ENCODE measurements at places on chromosomes 6 and 20. TPM values are rescaled to one million over a fixed set of nuclear protein-coding genes. Genes with fewer than 3 reads are reported as not detected.

DNA sequence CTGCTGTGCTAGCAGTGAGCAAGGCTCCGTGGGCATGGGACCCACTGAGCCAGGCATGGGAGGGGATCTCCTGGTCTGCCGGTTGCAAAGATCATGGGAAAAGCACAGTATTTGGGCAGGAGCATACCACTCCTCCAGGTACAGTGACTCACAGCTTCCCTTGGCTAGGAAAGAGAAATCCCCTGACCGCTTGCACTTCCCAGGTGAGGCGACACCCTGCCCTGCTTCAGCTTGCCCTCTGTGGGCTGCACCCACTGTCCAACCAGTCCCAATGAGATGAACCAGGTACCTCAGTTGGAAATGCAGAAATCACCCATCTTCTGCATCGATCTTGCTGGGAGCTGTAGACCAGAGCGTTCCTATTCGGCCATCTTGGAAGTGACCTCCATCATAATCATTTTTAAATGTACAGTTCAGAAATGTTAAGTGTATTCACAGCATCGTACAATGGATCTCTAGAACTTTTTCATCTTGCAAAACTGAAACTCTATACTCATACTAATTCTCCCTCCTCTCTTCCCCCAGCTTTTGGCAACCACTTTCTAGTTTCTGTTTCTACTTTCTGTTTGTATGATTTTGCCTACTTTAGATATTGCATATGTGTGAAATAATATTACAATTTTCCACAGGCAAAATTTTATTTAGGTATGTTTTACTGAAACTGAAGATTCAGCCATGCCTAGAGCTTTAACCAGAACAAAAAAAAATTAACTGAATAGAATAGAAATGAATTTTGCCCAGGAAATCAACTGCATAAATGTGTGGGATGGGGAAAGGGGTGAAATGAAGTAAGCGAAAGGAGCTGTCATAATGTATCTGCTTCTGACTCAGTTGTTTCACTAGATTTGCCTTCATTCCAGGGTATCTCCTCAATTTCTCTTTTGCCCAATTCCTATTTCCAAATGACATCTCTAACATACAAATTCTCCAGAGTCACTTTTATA is 100.0 kb downstream of the RWDD2A start:
- DNase-seq = no peak
- no peak overlapping the region for H3K4me3 ChIP-seq
- no peaks in the 10 kb centered on the region for H3K36me3 ChIP-seq
- no peaks in the 10 kb centered on the region for H3K4me1 ChIP-seq
- H3K27ac ChIP-seq = no peak overlapping the region

ACTL10 gene
- 0.50 TPM for total RNA-seq

DNA sequence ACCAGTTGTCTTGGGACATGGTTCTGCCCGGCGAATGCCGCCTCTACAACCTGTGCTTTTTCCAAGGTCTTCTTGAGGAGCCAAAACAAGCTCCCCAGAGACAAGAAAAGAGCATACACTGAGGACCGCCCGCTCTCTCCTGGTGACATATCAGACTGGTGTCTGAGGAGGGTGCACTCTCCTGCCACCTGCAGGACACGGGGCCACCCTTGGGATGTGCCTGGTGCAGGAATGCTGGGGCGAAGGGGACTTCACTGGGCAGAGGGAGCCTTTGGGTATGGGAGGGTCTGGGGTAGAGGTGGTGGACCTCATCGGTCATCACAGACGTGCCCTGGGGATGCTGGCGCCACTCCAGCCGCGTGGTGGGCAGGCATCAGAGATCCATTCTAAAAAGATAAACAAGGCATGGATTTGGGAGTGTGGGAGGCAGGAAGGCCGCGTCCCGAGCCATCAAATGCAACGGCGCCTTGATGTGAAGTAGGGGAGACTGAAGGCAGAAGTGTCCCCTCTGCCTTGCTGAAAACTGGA is 163.3 kb downstream of the CD83 start:
- H3K36me3 ChIP-seq = no peaks in the 10 kb centered on the region
- peaks cover 12% of the 10 kb centered on the region for H3K4me1 ChIP-seq
- H3K4me3 ChIP-seq = no peak overlapping the region
- no peak for DNase-seq
- H3K27me3 ChIP-seq = no peaks in the 10 kb centered on the region

DNA sequence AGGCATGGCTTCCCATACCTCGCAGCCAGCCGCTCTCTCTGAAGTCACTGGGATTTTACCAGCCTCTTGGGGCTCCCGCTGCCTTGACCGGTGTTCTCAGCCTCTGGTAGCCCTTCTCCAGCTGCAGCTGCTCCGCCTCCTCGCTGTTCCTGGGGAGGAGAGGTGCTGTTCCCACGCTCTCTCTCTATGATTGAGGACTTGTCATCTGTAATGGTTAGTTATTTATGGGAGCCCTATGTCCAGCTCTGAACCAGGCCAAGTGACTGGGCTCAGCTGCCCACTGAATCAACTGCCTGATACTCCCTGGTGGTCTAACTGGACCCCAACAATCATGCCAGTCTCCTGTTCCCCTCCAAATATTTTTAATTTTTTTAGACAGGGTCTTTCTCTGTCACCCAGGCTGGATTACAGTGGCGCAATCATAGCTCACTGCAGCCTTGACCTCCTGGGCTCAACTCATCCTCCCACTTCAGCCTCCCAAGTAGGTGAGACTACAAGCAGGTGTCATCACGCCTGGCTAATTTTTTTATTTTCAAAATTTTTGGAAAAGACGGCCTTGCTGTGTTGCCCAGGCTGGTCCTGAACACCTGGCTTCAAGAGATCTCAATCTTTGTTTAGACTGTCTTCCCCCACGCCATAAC is 4.8 kb upstream of the SLC4A11 start:
- H3K36me3 ChIP-seq = no peaks in the 10 kb centered on the region
- no peak overlapping the region for H3K27ac ChIP-seq
- peaks cover 15% of the 10 kb centered on the region for H3K4me1 ChIP-seq
- peaks cover 2% of the 10 kb centered on the region for H3K27me3 ChIP-seq

DNA sequence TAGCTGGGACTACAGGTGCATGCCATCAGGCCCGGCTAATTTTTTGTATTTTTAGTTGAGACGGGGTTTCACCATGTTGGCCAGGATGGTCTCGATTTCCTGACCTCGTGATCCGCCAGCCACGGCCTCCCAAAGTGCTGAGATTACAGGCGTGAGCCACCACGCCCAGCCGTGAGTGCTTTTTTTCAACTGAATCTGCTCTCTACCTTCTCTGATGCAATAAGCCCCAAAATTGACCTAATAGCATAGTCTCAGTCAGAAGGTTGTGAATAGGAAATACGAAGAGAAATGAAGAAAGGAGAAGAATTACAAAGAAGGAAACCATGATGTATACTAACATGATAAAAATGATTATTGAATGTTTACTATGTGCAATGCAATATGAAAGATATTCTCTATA is 33.2 kb downstream of the BEND6 start:
- no peak overlapping the region for H3K4me3 ChIP-seq
- no peak for DNase-seq
- no peaks in the 10 kb centered on the region for H3K36me3 ChIP-seq
- no peaks in the 10 kb centered on the region for H3K27me3 ChIP-seq

DNA sequence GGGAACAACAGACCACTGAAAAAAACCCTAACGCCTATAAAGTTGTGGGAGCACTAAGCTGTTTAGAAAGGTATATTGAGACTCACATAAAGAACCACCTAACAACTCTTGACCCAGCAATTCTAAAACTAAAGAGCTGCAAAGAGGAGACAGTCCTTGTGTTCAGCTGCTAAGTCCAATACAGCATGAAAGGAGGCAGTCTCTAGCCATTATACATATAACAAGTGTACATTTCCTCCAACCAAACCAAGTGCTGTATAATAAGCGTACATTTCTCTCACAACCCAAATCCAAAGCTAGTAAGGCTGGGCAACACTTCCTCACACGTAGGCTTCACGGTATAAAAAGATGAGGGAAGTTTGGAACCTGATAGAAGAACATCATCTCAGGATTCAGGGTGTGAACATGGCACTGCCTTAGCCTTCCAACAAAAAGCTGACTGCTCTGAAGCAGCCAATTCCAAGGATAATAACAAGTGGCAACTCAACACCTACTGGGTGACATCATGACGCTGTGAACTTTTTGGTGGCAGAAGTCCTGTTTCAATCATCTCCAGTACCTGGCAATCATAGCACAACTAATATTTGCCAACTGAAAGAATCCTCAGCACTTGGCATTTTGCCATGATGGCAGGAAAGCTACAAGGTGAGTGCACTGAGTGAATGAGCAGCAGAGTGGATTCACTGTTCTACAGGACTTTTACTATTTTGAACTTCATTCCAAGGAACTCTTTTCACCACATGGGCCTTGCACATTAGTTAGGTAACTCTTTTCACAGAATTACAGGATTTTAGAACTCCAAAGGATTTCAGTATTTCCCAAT is 16.6 kb downstream of the TBC1D20 start:
- no peaks in the 10 kb centered on the region for H3K27me3 ChIP-seq
- no peaks in the 10 kb centered on the region for H3K4me1 ChIP-seq
- no peak overlapping the region for H3K27ac ChIP-seq
- peaks cover 28% of the 10 kb centered on the region for H3K36me3 ChIP-seq
- DNase-seq = no peak
- no peak overlapping the region for H3K4me3 ChIP-seq

HTR1E gene
- not detected for total RNA-seq

RAB44 gene
- 1.3 TPM for total RNA-seq

BNIP5 gene
- not detected for total RNA-seq

NKX2-2 gene
- total RNA-seq = not detected

E2F1 gene
- 11.0 TPM for total RNA-seq

Measured in liver (tissue), 10 donors.